ENCODE measurements at places on chromosomes 12 and 14.

DNA sequence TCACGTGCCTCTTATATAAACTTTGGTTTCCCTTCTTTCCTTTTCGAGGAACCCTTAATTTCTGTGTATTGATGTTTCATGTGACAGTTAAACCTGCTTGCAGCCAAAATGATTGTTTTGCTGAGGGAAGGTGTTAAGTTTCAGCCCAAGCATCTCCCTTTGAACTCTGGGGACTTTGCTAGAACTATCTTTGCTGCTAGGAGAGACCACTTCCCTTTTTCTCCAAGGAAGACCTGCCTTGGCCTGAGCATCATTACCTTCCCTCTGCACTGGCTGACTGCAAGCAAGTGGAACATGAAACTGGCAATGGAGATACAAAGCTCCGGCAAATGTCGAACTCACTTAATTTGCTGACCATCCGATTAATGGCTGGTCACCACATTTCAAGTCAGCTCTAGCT, 192.8 kb downstream of the GRIN2B start:
- no peak for DNase-seq

- no peak for DNase-seq
Measured at GRCh38 chr12:54006559-54007220, 2.1 kb upstream of the HOXC8 start.

DNA sequence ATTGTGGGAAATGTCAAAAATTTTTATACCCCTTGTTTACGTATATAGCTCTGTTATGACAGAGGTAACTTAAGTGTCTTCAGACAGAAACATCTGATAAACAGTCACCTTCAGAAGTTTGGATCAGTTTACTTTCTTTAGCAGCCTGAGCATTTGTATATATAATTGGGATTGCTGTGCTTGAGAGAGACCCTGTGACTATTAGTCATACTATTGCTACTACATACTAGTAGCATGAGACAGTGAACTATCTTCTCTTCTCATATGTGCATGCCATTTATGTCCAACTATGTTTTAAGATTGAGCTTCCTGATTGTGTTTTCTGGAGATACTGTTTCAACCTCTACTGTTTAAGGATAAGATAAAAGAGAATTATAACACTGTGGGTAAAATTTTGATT, 101.5 kb downstream of the PDE6H start:
- DNase-seq = no peak

DNA sequence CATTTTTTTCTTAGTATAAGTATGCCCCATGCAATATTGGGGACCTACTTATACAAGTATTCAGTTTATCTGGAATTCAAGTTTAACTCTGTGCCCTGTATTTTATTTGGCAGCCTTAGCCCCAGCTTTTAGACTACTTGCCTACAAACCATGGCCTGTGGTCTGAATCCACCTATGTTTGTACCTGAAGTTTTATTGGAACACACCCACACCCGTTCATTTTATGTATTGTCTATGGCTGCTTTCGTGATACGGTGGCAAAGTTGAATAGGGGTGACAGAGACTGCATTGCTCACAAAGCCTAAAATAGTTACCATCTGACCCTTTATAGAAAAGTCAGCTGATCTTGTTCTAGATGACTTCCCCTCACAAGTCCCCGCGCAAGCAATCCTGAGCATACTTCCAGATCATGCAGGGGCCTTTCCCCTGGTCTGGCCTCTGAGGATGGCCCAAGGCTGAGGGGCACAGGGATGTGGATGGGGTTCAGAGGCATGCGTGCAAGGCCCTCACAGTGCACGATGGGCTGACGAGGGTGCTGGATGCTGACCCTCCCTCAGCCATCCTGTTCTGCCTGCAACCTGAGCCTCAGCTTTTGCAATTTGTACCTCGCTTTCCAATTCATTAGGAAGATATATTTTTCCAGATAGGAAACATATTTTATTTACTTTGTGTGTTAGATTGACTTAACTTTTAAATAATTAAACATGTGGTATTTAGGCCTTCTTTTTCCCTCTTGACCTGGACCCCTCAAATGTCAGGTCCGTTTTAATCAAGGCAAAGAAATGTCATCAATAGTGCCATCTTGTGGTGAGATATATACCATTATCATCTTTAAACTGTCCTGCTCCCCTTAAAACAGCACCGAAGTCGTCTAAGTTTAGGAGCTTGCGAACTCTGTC, 527.3 kb upstream of the CCDC196 start:
- DNase-seq = no peak

- DNase-seq = no peak
Measured at GRCh38 chr12:121334513-121335343, 17.5 kb downstream of the ANAPC5 start.

GRCh38 chr12:101608301-101609133, 13.7 kb downstream of the MYBPC1 start:
- DNase-seq = no peak

- DNase-seq = no peak
Measured at GRCh38 chr12:31321897-31322228, 4.1 kb downstream of the SINHCAF start.

GRCh38 chr14:22597265-22597664, 835 bp upstream of the ABHD4 start:
- DNase-seq = no peak

GRCh38 chr14:38481952-38482678, 226.2 kb upstream of the CLEC14A start:
- DNase-seq = no peak

GRCh38 chr12:29012673-29013072, 136.4 kb upstream of the FAR2 start:
- DNase-seq = no peak

- no peak for DNase-seq
Measured at GRCh38 chr14:58771016-58771415, 133.3 kb downstream of the DACT1 start.

DNA sequence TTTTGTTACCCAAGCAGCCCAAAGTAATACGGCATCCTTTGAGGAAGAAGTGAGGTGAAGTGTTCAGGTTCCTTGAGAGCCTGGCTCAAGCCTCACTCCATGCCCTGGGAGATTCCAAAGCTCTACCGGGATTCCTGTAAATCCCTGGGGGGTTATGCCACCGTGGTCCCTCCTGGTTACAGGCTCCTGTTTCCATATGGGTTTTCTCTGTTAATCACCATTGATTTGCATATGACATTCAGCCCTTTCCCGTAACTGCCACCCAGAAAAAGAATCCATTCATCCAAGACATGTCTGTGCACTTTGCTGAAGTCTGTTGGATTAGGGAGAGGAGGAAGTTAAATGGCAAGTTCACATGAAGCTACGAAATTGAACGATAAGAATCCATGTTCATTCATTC, 27.9 kb upstream of the CCDC60 start:
- no peak for DNase-seq

DNA sequence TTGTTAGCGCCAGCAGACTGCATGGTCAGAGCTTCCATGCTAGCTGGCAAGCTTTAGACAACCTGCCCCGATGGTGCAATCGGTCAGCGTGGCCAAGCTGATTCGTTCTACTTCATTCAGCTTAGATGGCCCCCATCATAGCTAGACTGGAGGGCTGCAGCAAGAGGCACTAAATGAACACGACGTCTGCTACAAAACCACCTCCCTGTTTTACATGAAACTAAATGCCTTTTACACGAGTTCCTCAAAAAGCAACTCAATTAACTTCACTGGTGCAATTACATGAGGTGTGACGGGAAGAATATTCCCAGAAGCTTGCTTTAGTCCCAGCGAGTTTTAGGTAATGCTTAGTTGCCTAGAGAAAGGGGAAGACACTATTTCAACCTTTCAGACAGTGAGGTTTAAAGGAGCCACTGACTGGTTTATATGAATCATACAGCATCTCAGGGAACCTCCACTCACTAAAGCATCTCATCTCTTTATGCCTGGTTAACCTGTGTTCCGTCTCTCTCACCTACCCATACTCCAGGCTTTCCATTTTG, 8.4 kb downstream of the NIN start:
- DNase-seq = no peak

DNA sequence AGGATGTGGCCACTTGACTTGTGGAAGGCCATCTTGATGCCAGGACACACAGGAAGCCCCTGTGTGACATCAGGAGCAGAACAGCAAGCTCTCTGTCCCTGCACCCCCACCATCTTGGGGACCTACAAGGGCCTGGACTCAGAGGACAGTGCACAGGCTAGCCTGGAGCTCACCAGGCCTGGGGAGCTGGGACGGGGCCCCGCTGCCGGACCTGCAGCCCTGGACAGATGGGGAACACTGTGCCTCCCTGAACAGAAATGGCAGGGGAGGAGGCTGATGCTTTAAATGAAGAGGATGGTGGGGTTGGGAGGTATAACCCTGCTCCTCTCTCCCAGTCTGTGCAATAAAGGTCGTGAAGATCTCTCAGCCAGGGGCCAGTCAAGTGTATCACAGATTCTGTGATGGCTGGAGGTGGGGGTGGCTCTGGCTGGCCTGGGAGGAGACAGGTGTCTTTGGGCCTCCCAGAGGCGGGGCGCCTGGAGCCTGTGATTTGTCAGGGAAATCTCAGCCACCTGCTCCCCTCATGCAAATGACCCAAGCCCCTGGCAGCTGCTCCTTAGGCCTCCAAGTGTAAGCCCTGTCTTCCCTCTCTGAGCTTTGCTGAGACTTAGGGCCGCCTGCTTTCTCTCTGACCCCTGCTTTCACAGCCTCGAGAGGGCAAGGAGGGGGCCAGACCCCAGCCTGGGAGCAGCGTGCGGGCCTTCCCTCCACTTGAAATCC, 1.1 kb upstream of the GNB3 start:
- DNase-seq = no peak

- no peak for DNase-seq
Measured at GRCh38 chr14:74407021-74407800, 18.8 kb downstream of the SYNDIG1L start.
